ENCODE measurements at places on chromosomes 7 and 10.

DNA sequence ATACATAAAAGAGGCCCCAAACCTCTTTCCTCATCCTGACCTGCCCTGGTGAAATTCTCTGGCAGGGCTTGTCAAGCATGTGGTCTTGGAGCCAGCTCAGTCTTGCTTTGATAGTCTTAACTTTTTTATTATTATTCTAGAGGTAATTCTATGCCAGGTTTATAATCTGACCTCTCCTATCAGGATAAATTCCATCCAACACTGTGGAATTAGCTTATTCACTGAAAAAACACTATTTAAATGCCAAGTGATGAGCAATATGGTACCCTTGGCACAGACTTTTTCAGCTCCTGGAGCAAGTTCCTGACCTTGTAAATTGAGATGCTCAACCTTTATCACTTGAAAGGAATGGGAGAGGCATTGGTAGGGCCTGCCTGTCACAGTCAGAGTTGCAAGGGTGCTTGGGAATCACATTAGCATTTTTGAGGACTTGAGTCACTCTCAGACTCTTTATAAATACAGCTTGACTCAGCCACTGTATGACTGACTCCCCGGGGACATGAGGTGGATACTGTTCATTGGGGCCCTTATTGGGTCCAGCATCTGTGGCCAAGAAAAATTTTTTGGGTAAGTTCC, at the start of gene CPA4:
TSS of gene CPA4 (plus strand) at position 480 of the 576 bp plus-strand sequence. CDS start at position 500, 20 bp downstream.
- DNase-seq, result no peak

GRCh38 chr7:129055861-129056464, 1.1 kb upstream of the TNPO3 start:
- DNase-seq, result no peak

DNA sequence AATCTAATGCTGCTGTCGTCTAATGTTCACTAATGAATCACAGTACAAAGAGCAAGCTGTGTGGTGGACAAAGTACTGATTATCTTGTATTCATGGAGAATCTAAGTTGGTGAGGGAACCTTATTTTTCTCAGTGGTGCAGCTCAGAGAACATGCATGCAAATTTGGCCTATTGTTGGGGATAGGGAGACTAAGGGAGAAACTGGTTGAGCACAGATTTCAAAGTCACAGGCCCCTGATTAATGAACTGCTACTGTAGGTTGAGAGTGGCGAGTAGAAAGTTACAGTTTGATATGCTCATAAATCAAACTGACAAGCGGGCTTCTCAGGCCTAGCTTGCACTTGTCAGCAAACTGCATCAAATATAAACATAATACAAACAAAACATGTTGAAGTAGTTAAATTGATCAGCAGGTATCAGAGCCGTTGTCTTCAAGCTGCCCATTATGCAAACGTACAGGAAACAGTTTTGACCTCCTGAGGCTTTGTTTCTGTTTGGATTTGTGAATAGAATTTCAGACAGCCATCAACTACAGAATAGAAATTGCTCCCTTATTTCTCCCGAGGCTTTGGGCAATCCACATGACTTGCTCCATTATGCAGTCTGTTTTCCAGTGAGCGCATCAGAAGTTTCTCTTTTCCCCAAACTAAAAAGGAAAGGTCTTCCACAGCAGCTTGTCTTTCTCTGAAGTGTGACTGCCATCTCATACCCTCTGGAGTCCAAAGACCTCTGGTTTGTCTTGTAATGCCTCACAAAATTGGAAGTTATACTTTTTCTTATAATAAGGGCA, 215.8 kb downstream of the FOXP2 start:
- no peak for DNase-seq

DNA sequence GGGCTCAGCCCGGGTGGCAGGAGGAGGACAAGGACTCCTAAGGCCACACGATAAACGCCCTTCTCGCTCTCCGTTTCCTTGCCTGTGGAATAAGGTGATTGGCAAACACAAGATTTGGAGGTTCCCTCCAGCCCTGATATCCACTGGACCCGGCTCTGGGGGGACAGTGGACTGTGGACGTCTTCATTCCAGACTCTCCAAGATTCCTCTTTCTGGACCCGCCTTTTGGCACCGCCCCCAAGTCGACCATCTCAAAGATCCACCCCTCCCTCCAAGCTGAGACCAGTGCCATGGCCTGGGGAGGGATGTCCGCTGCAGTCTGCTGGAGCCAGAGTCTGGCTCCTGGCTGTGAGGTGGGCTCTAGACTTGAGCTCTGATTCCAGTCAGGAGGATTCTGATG, 23.6 kb downstream of the ZNF783 start:
- no peak for DNase-seq
